NCI-H526 treated with DMSO at 0.1 percent for 48 hours (cell line): ENCODE measurements at places on chromosomes 1 and 21.

DNA sequence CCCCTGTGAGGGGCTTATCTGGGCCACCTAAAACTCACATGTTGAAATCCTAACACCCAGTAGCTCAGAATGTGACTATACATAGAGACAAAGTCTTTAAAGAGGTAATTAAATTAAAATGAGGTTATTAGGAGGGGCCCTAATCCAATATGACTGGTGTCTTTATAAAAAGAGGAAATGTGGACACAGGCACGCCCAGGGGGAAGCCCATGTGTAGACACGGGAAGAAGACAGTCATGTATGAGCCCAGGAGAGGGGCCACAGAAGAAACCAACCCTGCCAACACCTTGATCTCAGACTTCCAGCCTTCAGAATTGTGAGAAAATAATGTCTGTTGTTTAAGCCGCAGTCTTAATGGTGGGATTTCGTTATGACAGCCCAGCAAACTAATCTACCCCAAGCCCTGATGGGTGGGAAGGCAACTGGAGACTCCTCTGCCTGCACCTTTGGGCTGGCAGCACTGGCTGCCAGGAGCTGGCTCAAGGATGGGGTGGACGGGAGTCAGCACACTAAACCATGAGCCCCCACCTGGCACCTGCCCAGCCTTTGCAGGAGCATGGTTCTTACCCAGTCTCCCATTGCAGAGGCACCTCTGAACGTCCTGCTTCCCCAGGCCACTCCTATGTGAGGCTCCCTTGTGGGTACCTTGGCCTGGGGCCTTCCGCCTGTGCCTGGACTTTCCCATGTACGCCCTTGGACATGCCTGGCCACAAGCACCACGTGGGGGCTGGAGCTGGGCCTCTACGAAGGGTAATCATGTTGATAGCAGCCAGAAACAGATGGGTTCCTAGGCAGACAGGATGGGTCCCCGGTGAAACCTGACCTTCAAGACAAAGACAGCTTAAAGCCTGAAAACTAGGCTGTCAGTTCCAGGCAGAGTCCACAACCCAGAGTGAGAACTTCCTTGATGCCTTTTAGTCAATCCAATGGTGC lies 57.1 kb upstream of the DMRTB1 start:
- no peak for DNase-seq

DNA sequence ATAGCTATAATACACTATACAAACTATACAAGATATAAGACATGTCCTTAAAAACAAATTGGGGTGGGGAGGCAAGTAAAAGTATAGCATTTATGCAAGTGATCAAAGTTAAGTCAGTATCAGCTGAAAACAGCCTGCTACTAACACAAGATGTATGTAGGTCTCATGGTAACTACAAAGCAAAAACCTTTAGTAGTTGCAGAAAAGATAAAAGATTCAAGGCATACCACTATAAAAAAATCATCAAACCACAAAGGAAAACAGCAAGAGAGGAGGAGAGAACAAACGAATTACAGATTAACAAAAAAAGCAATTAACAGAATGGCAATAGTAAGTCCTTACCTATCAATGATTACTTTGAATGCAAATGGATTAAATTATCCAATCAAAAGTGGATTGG lies 22.7 kb downstream of the ERO1B start:
- DNase-seq, result no peak

GRCh38 chr1:209240351-209240750 lies 343.2 kb upstream of the CAMK1G start:
- no peak for DNase-seq

GRCh38 chr1:230459465-230459864 lies 33.3 kb upstream of the PGBD5 start:
- no peak for DNase-seq

- no peak for DNase-seq
Observed at GRCh38 chr21:39510240-39510639, 58.5 kb downstream of the SH3BGR start.

DNA sequence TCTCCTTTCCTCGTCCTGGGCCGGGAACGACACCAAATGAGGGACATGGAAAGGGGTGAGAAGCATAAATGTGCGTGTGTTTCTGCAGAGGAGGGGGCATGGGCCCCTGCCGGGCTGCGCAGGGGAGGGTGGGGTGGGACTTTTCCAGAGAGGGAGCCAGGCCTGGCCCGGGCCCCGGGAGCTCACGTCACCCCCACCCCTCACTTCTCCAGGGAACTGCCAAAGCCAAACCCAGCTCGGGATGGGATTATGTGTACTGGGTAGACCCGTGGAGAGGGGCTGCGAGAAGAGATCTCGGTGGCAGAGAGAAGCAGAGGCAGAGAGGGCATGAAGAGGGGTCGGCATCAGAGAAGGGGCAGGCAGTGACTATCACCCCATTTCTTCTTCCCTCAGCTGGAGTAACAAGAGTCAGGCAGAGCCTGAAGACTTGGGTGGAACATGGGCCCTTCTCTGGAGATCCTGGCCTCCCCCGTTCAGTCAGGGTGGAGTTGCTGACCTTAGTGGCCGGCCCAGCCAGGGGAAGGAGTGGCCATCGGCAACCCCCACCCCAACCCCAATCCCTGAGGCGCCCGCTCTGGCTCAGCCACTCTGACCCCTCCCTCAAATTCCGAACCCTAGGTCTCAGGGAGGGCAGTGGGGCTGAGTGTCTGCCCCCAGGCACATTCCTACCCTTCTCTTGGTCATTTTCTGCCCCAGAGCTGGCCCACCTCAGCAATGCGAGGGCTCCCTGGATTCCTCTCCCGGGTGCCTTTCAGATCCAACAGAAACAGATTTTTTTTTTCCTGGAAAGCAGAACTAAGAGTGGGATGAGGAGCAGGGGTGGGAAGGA lies 1.2 kb downstream of the ADAMTSL4 start:
- no peak for DNase-seq

DNA sequence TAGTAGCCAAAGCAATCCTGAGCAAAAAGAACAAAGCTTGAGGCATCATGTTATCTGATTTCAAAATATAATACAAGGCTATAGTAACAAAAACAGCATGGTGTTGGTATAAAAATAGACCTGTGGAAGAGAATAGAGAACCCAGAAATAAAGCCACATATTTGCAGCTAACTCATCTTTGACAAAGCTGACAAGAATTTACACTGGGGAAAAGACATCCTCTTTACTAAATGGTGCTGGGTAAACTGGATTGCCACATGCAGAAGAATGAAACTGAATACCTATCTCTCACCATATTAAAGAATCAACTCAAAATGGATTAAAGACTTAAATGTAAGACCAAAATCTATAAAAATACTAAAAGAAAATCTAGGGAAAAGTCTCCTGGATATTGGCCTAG lies 59.5 kb upstream of the CD55 start:
- no peak for DNase-seq
